ENCODE measurements at places on chromosomes 1 and 21. TPM values are rescaled to one million over a fixed set of nuclear protein-coding genes. Genes with fewer than 3 reads are reported as not detected.

KIF26B gene
- total RNA-seq = not detected

TMCC2 gene
- total RNA-seq = 2.6 TPM

CALML6 gene
- total RNA-seq = 0.45 TPM

PHACTR4 gene
- total RNA-seq = 26.8 TPM

XCL2 gene
- total RNA-seq = 17.8 TPM

FCRL1 gene
- not detected for total RNA-seq

CELA2A gene
- total RNA-seq = not detected

PLA2G2D gene
- total RNA-seq = not detected

TRAF5 gene
- total RNA-seq = 63.2 TPM

KIRREL1 gene
- not detected for total RNA-seq
